Stimulated activated CD4-positive, alpha-beta T cell treated with anti-CD3 and anti-CD28 coated beads, Interleukin-12 subunit alpha, Interleukin-12 subunit beta, amount 100 ng/mL, for 24 hours (primary cell): ENCODE measurements at places on chromosomes 5 and 9.

DNA sequence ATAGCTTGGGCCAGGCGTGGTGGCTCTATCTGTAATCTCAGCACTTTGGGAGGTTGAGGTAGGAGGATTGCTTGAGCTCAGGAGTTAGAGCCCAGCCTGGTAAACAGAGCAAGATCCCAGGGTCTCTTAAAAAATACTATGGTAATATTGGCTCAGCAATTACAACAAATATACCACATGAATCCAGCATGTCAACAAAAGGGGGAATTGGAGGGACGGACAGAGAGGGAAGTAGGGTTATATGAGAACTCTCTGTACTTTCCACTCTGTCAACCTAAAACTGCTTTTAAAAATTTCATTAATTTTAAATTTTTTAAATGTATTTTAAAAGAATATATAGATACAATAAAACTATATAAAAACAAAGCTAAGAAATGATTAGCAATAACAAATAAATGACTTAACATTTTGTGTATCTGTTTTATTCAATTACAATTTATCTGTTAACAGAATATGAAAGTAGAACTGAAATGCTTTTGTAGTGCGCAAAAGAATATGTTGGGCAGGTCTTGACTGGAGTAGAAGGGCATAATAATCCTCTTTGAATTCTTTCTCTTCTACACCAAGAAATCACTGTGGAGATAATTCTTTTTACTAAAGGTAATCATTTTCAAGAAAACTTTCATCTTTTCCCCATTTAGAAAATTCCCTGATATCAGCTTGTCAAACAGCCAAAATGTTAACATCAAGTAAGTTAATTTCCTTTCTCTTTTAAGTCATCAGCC is 12.9 kb upstream of the CDC42SE2 start:
- DNase-seq: no peak

DNA sequence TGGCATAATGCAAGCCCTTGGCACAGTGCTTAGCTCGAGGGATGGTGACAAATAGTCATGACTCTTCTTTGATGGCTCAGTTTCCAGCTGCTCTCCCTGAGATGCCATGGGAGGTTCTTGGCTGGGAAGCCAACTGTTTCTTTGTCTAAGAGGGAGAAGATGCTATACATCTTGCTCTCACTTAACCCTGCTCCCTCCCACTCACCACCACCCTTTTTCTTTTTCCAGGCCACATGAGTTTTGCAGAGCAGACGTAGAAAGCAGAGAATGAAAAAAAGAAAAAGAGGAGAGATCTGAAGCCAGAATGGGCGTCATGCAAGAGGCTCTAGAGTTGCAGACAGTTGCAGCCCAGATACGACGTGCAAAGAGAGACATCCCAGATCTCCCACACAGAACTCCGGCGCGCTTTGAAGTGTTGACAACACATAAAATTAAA is 160.5 kb downstream of the FGF18 start:
- DNase-seq: no peak

DNA sequence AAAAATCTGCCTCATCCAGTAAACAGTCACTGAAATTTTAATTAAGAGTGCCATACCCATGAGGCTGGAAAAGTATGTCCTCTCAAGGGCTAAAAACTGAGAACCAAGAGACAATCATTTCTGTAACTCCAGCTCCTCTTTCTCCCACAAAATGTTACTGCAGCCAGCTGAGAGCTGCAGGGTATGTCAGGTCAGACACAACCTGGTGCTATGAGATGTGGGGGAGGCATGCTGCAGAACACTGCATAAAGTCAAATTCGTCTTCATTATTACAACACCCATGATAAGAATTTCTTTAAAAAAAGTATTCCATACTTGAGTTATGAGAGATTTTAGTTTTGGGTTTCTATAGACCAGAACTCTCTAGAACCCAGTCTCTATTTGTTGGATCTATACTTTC is 162.2 kb downstream of the CDC42SE2 start:
- DNase-seq: no peak

GRCh38 chr5:142613271-142613671 is 72.6 kb downstream of the FGF1 start:
- no peak for DNase-seq

GRCh38 chr5:179762079-179762780 is 29.6 kb downstream of the MAML1 start:
- no peak for DNase-seq

DNA sequence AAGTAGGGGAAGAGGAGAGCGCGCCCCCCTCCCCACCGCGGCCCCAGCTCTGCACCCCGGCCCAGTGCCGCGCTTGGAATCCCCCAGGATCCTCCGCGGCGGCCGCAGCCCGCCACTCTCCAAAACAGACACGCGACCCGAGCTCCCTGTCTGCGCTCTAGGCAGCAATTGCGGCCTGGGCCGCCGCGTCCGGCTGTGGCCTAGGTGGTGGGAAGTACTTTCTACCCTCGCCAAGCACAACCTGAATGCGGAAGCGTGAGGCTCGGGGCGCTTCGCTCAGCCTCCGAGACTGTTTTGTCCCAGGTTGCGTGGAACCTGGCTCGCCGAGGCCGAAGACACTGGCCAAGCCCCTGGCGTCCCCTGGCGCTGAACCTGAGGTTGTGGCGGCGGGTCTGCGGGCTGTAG is 3.3 kb upstream of the FOXB2 start:
- no peak for DNase-seq

GRCh38 chr9:119761812-119762211 is 392.6 kb upstream of the BRINP1 start:
- no peak for DNase-seq

- DNase-seq: no peak
Measured at GRCh38 chr5:151663617-151664293, 23.0 kb downstream of the SPARC start.

- DNase-seq: no peak
Measured at GRCh38 chr9:129201289-129201688, 23.2 kb upstream of the IER5L start.
